ENCODE measurements at places on chromosomes 3 and 15. TPM values are rescaled to one million over a fixed set of nuclear protein-coding genes. Genes with fewer than 3 reads are reported as not detected.

AADACL2 gene
- not detected for total RNA-seq

TXNRD3 gene
- 7.3 TPM for total RNA-seq

SLC35A5 gene
- 18.1 TPM for total RNA-seq

CKMT1B gene
- 5.1 TPM for total RNA-seq

TAMM41 gene
- total RNA-seq: 25.9 TPM

LRRC31 gene
- not detected for total RNA-seq

EID1 gene
- 104 TPM for total RNA-seq

ANKRD34C gene
- not detected for total RNA-seq

All from A549 treated with GW870086 at 1 μM for 4 hours (cell line).